Occipital lobe (tissue), 3 donors: ENCODE measurements at places on chromosomes 13 and 19. TPM values are rescaled to one million over a fixed set of nuclear protein-coding genes. Genes with fewer than 3 reads are reported as not detected.

The KIR2DL3 gene
- not detected for total RNA-seq

DNA sequence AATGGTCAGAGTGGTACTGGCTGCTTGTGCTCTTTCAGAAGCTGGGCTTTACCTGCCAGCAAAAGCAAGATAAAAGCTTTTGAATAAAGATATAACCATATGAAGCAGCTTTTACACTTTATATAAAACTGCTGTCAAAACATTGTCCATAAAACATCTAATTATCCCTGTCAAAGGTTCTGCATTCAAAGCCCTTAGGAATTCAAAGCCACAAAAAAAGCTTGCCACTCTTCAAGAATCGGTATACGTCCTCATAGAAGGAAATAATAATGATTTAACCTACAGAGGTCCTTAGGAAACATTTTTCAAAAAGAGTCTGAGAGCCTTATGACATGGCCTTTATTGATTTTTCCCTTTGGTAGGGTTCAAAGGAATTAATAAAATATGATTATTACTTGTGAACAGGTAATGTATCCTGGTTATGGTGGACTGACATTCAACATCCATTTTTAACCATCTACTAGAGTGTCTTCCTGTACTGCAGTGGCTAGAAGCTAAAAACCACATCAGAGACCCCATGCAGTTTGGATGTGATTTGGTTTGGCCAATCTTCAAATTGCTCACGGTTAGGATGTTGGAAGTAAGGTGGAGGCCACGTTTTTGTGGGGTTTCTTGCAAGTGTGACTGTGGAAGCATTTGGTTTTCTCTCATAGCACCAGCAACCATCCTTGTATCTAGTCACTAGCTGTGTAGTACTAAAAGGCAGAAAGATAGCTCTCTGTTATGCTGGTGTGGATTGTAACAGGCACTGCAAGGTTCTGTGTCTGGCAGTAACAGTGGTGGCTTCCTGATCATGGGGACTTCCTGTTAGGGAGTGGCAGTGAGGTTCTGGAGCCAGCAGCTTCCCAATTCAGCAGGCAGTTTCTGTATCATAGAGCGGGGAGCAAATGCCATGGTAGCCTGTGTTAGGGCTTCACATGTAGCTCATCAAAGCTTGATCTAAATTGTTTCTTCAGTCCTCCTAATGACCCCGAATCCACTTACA lies 441.5 kb downstream of the DIAPH3 start:
- no peak for DNase-seq

- DNase-seq = no peak
Observed at GRCh38 chr13:46773541-46773940, 23.4 kb downstream of the ESD start.

DNA sequence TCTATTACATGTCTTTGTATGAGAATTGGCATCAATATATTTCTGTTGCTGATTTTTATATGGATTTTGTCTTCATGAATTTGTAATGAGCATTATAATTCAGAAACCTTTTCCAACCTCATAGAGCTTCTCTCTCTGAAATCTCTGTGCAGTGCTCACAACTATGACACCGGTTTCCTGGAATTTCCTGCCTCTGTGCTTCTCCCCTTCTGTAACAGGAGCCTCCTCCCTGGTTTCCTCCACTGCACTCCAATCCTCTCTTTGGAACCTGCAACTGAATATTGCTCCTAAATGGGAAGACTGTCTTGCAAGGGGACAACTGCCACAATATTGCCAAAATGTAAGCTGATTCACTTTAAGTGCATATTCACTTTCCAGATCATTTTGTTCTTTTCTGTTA lies 1147.9 kb downstream of the UQCRFS1 start:
- DNase-seq = no peak

DNA sequence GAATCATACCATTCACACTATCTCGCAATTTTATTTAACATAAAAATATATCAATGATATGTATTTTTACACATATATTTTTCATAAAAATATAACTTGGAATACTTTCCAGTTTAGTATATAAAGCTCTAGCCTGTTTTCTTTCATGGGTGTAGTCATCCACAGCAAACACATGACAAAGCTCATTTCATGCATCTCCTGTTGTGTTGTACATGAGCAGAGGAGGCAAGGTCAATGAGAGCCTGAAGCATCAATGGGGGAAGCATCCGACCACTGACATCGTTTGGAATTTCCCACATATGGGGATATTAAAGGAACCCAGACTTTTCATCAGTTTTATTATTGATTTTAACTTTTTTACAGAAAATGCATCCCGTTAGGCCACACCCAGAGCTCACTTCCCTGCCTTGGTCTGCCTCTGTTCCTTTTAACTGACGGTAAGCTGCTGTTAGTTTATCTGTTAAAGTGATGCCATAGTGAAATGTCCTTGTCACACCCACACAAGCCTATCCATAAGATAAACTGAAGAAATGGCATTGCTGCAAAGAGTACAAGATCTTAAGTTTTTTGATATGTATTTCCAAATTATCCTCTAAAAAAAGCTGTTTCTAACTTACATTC lies 44.0 kb downstream of the MIPEP start:
- no peak for DNase-seq
